ENCODE measurements at places on chromosomes 1 and 21.

GRCh38 chr21:38842079-38842478 lies 36.4 kb downstream of the ETS2 start:
- no peak for DNase-seq

DNA sequence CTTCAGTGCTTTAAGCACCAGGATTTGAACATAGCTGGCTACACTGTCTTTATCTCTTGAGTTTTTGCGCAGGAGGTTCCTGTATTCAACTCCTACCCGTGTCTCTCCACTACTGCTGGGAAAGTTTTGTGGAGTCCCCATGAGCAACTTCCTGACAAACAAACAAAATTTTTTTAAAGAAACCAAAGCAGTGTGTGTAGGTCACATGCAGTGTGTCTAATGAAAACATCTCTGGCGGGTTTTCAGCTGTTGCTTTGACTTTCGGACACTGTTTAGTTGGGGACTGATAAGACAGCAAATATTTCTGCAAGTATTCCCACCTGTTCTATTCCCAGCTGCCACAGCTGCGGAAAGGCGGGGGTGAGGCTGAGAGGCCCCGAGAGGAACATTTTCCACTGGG lies 2.0 kb downstream of the PSEN2 start:
- DNase-seq, result no peak

DNA sequence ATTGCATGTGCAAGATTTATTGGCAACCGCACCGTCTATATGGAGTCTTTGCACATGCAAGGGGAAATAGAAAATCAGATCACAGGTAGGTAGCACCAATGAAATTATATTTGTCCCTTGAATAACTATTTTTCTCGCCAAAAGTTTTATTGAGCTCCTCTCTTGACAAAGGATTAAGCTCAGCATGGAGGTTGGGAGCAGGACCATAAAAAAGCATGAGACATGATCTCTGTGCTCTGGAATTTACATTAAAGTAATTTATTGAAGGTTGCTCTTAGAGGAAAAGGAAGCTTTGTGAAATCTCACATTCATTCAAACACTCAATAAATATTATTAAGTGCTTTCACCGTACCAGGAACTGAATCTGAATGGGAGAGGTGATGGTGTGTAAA lies 66.0 kb upstream of the UBE2U start:
- no peak for DNase-seq

DNA sequence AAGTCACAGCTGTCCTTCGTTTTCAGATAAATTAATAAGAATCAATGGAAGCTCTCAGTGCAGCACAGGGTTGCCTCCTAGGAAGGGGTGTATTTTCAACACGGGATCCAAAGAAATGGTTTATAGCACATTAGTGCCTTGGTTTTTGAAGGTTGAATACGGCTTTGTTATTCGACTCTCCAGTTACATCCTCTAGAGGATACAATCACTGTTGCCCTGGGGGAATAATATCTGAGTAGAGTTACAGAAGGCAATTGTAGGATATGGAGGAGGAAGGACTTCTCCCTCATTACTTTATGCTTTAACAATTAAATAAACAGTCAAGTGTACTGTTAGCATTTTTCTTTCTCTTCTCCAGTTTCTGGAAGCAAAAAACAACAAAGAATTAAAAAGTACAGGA lies 14.3 kb upstream of the ZNF326 start:
- no peak for DNase-seq

DNA sequence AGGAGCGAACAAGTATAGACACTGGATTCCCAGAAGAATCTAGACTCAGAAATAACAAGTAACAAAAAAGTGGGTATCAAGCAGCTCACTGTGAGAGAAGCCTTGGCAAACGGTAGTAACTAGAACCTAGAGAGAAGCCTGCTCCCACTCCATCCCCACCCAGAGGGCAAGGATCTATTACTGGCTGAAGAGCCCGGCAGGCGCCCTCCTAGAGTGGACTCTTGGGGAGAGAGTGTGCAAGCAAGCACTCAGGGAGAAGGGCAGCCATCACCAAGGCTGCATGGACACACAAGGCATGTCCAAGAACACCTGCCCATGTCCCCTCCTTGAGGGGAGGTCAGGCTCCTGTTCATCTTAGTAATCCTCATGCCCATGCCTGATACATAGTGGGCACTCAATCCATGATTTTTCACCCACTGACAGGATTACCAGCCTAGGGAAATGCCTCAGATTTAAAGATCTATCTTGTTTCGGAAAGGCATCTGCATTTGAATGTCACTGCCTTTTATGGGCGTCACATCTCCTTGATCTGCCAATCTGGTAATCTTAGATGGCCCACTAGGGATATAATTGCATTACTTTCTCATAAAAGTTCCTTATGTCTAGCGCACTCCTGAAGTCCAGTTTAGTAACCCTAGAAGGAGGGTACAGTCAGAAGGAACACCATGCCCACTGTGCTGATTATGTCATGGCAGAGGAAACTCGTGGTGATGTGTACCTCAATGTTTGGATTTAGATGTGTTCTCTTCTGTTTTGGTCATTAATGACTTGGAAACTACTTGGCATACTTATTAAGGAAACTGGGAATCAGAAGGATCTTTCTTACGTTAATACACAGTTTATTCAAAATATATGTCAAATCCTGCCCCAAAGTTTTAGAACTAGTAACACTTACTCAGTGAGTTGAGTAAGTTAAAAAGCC lies 14.4 kb downstream of the CNN3 start:
- DNase-seq, result no peak

DNA sequence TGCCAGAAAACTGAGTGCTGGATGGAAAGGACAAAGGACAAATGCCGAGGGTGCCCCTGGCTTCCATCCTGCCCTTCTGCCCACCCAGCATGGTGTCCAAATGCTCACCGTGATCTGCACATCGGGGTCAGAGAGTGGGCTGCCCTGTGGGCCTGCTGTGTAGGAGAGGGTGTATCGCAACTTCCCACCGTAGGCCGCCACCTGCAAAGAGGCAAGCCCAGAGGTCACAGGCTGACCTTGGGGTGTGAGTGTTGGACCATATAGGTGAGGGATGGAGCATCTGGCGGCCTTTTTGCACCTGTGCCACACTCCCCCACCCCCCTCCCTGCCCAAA lies 53.5 kb downstream of the LDLRAD2 start:
- no peak for DNase-seq

DNA sequence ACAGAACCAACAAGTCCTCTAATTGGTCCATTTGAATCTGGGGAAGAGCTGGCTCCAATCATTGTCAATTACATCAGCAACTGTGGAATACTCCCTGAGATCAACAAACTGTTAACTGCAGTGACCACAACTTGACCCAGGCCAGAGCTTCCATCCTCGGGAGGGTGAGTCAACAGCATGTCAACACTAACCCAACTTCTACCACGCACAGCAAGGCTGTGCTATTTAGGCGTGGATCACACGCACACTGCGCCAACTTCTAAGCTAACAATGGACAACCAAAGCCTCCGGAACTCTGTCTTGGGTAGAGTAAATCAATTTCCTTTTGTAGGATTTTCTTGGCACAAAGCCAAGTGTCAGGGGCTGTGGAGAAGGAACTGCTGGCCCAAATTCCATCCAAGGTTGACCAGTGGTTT lies 30.4 kb downstream of the APP start:
- DNase-seq, result peak; percentile 87

DNA sequence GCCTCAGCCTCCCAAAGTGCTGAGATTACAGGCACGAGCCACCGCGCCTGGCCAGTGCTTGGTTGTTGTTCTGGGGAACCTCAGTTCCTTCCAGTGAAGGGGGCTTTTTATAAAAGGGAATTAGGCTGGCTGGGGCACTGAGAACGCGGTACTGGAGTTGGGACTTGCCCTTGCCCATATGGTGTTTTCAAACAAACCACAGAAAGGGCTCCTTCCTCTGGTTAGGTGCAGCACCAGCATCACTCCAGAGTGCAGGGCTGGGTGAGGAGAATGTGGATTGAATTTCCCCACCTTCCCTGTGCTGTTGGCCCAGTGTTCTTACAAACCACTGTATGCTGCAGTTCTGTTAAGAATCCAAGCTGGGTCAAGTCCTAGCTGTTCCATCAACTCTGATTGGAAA lies 5.3 kb downstream of the MAN1C1 start:
- no peak for DNase-seq

DNA sequence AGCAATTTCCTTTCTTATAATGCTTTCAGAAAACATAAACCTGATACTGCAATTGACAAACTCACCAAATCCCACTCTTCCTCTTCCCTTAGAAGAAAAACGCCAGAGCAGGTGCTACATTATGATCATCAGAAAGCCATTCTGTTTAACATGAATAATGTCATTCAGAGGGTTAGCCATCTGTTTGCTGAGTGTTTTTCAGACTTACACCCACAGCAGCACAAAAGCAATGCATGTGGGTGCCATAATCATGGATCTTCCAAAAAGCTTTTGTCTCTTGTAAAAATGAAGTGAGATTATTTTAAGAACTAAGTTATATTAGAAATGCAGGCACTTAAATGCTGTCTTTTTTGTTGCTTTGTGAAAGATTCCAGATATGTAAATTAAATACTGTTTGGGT lies 204.6 kb upstream of the TMPRSS15 start:
- no peak for DNase-seq

GRCh38 chr1:67672260-67672803 lies 12.7 kb upstream of the GADD45A start:
- no peak for DNase-seq

GRCh38 chr1:156493154-156493631 lies 7.4 kb downstream of the MEF2D start:
- no peak for DNase-seq
